ENCODE measurements at places on chromosomes 13 and 19.

GRCh38 chr13:38952827-38953226 is 37.8 kb downstream of the STOML3 start:
- no peak for DNase-seq

- DNase-seq: no peak
Observed at GRCh38 chr19:4033028-4033956, 25.8 kb downstream of the PIAS4 start.

GRCh38 chr13:42968906-42969305 is 23.1 kb downstream of the EPSTI1 start:
- no peak for DNase-seq

GRCh38 chr13:93104270-93104669 is 122.3 kb upstream of the GPC6 start:
- no peak for DNase-seq

GRCh38 chr19:3392480-3392879 is 26.1 kb downstream of the NFIC start:
- DNase-seq: no peak

GRCh38 chr19:38736036-38736412 is 8.2 kb downstream of the CAPN12 start:
- DNase-seq: no peak

DNA sequence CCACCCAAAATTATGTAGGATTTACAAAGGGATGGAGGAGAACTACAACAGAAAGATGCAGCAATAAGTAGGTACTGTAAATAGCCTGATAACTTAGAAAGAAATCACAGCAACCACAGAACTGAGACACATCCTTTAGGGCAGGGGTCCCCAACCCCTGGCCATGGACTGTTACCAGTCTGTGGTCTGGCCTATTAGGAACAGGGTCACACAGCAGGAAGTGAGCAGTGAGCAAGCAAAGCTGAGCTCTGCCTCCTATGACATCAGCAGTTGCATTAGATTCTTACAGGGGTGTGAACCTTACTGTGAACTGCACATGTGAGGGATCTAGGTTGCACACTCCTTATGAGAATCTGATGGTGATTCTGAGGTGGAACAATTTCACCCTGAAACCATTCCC is 997.6 kb downstream of the DIAPH3 start:
- DNase-seq: no peak

DNA sequence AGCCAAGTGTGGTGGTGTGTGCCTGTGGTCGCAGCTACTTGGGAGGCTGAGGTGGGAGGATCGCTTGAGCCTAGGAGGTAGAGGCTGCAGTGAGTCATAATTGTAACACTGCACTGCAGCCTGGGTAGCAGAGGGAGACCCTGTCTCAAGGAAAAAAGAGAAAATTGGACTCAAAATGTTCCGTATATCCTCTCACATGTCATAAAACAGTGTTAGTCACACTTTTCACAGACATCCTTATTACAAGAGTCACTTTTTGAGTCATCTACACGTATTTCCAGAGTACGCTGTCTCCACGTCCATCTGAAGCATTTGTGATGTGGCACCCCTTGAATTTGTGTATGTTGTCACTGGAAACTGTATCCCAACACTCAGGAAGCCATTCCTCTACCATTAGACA is 133.0 kb downstream of the SIPA1L3 start:
- DNase-seq: no peak

GRCh38 chr13:80038371-80038770 is 302.6 kb downstream of the SPRY2 start:
- DNase-seq: no peak

GRCh38 chr19:47274891-47275761 is 441 bp downstream of the INAFM1 start:
- no peak for DNase-seq

GRCh38 chr19:30563691-30564090 is 191.5 kb downstream of the ZNF536 start:
- no peak for DNase-seq

- DNase-seq: no peak
Observed at GRCh38 chr19:53870485-53870844, 2.8 kb downstream of the MYADM start.

DNA sequence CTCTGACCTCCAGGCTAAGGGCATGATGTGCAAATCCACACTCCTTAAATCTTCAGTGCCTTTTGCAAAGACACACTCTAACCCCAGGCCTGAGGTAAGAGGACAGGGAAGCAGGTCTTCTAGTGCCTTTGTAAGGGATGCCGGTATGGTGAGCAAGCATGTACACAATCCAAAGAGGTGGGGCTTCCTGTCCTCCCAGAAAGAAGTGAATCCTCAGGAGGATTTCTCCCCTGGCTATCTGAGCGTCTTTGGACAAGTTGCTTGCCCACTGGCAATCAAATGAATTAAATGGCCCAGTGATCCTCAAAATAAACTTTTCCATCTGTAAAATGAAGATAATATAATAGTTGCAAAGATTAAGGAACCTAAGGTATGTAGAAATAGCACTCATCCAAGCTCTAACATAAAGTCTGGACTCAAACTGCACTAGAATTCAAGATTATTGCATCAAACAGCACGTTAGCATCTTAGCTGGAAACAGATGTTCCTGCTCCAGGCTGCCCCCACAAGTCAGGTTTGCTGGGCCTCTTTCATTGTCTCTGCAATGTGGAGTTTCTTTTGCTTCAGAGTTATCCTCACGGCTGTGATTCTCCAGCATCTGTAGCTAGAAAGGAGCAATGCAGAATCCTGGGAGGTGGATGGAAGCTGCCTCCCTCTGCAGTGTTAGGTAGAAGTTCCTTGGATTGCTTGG is 249.6 kb downstream of the TSHZ3 start:
- no peak for DNase-seq

DNA sequence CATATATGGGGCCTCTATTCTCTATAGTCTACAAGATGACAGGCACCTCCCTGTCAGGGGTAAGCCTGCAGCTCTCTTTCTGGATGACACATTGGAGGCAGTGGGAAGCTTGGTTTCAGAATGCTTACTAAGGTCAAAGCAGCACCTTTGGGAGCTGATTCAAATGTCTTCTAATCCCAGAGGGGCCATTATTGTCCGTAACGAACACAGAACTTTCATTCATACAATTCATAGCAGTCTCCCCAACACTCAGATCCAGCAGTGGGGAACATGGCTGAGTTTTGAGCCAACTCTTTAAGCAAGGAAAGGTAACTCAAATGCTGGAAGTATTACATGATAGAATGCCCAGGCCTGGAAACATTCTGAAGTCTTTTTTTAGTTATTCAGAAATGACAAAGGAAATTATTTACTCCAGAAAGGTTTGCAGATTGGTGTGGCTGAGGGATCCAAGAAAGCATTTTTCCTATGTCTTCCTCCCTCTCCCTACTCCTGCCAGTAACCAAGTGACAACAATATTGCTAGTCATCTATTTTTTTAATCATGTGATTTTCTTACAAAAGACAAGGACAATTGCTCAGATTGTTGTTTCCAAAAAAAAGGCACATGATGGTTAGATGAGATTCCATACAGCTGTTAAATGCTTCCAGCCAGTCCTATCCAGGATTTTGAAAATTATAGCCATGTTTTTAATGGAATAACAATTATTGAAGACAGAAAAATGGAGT is 118.7 kb downstream of the FOXO1 start:
- DNase-seq: no peak

GRCh38 chr19:6811906-6812305 is 39.4 kb downstream of the VAV1 start:
- DNase-seq: no peak

DNA sequence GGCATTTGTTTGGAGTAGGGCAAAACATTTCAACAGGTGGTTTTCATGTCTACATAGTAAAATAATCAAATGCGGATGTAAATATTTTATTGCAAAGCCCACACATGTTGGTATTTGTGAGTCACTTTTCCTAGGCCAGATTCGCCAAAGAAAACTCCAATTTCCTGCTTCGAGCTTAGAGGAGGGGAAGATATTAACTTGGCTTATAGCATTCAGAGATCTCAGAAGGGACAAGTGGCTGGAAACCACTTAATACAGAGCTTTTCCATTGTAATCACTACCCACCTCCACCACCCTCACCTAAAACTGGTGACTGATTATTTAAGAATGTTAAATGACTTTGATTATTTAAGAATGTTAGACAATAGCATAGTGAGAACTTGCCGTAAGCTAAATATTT is 530.6 kb upstream of the SPRY2 start:
- no peak for DNase-seq

- DNase-seq: no peak
Observed at GRCh38 chr19:7130043-7130442, 60.5 kb downstream of the ZNF557 start.

DNA sequence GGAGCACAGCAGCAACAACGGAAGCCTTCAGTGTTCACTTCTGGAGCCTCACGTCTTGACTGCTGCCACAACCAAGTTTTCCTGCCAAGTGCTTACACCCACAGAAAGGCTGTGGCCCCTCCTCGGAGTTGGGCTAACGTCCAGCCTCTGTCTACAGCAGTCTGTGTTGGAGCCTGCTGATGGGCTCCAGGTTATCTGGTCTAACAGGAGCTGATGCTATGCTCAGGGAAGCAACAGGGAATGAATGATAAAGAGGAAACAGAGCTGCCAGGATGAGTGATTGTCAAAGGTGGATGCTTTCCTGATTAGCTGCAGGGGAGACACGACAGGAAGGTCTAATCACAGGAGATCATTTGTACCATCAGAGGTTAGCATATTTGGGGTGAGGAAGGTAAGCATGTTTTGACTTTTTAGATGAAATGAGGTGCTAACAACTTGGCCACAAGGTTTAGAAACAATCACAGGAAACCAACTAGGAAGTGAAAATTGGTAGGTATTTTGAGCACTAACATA is 53.8 kb upstream of the RCBTB2 start:
- no peak for DNase-seq

DNA sequence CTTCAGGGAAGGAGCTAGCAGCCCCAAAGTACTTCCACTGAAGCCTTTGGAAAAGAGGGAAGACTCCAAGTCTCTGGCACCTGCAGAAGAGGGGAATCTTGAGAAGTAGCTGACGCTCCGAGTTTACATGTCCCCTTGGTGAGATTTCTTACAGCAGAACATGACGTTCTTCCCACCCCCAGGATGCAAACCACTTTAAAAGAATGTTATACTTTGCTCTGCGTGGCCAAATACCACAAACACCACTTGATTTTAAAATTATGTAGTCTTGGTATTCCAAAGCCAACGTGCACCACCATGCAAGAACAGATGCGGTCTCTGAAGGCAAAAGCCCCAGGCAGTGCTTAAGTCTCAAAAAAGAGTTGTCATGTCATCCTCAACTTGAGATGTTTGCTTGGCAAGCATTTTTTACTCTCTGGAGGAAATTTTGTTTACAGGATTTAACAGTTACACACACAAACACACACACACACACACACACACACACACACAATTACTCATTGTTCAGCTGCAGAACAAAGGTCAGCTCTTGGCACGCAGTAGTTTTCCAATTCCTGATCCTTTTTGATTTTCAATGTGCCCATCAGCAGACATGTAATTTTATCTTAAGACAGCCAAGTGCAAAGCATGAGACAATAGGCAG is 106.1 kb downstream of the RGCC start:
- no peak for DNase-seq

- DNase-seq: peak; percentile 35
Observed at GRCh38 chr19:51887522-51888498, at the start of gene ZNF577. TSS of gene ZNF577 (minus strand) at chr19:51887951. CDS start at chr19:51880382, 7,569 bp downstream.

DNA sequence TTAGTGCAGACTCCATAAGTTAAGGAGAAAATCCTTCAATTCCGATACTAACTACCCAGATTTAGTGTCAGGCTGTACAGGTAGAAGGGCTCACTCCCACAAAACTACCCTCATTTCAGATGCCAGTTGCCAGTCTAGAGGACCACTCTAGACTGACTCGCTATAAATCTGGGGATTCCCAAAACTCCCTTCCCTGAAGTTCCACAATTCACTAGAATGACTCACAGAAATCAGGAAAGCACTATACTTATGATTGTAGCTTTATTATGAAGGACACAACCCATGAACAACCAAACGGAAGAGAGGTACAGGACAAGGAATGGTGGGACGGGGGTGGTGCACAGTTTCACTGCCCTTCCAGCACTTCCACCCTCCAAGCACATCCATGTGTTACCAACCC is 321.2 kb downstream of the DIAPH3 start:
- DNase-seq: no peak

DNA sequence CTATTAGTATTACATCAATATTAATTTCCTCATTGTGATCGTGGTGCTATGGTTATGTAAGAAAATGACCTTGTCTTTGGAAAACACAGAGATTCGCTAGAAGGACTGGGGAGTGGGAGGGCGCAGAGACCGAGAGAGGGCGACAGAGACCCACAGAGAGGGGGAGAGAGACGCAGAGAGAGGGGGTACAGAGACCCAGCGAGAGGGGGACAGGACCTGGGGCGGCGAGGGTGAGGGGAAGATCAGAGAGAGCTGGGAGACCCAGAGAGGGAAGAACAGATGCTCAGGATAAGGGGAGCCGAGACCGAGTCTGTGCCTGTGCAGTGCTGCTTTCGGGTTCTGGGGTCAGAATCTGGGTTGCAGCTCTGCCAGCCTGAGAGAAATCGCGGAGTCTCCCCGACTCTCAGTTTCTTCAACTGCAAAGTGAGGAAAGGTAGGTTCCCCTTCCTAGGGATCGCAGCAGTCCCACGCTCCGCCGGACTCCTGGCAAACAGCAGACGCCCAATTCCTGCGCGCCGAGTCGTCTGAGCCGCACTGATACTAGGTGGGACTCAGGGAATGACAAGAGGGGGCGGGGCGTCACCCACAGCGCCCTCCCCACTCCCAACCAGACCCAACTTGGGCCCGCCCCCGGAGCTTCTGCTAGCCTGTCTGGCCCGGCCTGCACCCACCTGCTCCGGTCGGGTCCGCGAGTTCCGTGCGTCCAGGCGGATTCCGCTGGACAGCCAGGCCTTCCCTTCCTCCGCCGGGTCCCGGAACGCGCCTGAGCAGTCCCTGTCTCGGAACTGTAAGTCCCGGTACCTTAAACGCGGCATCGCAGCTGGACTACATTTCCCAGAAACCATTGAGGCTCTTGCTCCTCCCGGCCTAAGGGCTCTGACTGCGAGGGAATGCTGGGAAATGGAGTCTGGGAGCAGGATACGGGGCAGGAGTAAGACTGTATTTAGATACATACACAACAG is 15.3 kb downstream of the IZUMO2 start:
- peak; percentile 46 for DNase-seq

DNA sequence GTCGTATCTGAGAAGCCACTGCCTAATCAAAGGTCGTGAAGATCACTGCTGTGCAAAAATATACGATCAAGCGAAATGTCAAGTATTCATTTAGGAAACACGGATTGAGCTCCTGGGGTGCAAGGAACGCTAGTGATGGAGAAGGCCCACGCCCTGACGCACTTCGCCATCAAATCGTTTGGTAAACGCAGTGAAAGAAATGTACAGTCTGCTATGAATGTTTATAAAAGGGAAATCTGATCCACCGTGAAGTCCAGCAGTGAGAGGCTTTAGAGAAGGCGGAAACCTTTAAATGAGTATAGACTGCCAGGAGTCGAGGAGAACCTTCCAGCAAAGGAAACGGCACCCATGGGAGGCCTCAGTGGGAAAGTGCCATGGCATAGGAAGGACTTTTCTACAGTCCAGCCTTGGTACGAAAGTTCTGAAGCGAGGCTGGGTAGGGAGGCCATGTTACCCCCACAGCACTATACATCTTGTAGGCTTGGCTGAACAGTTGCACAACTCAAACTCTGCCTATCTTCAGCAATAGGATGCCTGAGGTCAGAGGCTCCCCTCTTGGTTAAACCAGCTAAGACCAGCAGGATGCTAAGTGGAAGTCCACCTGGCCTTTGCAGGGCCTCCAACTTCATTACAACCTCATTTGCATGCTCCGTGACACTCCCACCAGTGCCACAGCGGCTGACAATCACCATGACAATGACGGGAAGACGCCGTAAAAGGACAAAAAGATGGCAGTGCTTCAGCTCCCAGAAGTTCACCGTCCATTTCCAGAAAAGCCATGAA is 20.4 kb downstream of the PCID2 start:
- no peak for DNase-seq
